ENCODE measurements at places on chromosomes 1 and 21. TPM values are rescaled to one million over a fixed set of nuclear protein-coding genes. Genes with fewer than 3 reads are reported as not detected.

LDLRAD2 gene
- total RNA-seq: 0.29 TPM

SLC9C2 gene
- not detected for total RNA-seq

GALE gene
- total RNA-seq: 28.1 TPM

VAV3 gene
- total RNA-seq: under 0.01 TPM

HORMAD1 gene
- total RNA-seq: not detected

OLFML2B gene
- total RNA-seq: 7.1 TPM

SSX2IP gene
- total RNA-seq: 42.2 TPM

MRAP gene
- not detected for total RNA-seq

MYOC gene
- total RNA-seq: 1.2 TPM

ANGPTL3 gene
- total RNA-seq: not detected

Measured in smooth muscle cell of trachea (primary cell).